ENCODE measurements at places on chromosomes 2 and 18.

GRCh38 chr2:231369580-231370428 lies 25.7 kb upstream of the B3GNT7 start:
- no peak for DNase-seq

- peak; percentile 18 for DNase-seq
These were observed 37.3 kb downstream of the FHOD3 start for GRCh38 chr18:36334798-36335197.

- DNase-seq: no peak
These were observed 117.3 kb downstream of the TTC27 start for GRCh38 chr2:32745191-32745590.

GRCh38 chr2:66390152-66390551 lies 44.8 kb upstream of the MEIS1 start:
- no peak for DNase-seq

- DNase-seq: no peak
These were observed 88.9 kb downstream of the ASXL3 start for GRCh38 chr18:33666915-33667314.

DNA sequence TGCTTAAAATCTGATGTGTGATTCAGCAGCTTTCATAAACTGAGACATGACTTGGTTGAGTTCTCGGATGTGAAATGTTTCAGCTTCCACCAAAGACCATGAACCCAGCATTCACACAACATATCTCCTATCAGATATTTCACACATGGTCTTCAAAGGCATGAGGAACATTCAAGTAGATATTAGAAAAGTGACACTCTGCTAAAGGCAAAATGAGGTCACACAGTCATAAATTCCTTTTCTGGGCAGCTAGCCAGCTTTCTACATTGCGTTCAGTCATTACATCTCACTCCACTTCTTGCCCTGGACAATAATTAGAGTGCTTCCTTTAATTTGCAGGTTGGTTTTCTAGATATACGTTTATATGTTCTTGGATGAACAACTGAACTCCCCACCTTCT lies 96.7 kb downstream of the GAREM1 start:
- no peak for DNase-seq
